MCF 10A (cell line): ENCODE measurements at places on chromosomes 2 and 18.

GRCh38 chr2:160406591-160407392, 86.8 kb downstream of the RBMS1 start:
- H3K36me3 ChIP-seq, result no peaks in the 10 kb centered on the region
- peaks cover 39% of the 10 kb centered on the region for H3K4me1 ChIP-seq
- H3K4me3 ChIP-seq, result peak overlapping the region; percentile 92

DNA sequence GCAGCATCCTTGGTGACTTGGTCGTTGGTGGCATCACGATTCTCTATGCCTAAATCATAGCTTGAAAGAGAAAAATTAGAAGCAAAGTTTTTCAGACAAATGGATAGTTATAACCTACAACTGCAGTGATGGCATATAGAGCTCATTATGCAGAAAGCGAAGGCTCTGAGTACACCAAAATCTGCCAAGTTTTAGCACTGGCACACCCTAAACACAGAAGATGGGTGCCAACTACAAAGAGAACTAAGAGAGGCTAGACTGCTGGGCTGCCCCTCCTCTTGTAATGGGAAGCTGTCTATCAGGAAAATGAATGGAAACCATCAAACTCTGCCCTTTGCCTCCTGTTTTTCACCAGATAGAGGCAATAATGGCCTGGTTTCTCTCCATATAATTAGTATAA, 6.3 kb downstream of the IDH1 start:
- H3K4me3 ChIP-seq, result no peak overlapping the region
- H3K36me3 ChIP-seq, result peaks cover 68% of the 10 kb centered on the region
- H3K4me1 ChIP-seq, result peaks cover 28% of the 10 kb centered on the region
- H3K27ac ChIP-seq, result no peak overlapping the region
- no peak for DNase-seq

GRCh38 chr2:12883906-12884305, 167.2 kb downstream of the TRIB2 start:
- H3K27ac ChIP-seq, result no peak overlapping the region
- no peaks in the 10 kb centered on the region for H3K27me3 ChIP-seq
- no peak for DNase-seq
- no peaks in the 10 kb centered on the region for H3K36me3 ChIP-seq
- H3K4me1 ChIP-seq, result peaks cover 7% of the 10 kb centered on the region

- no peak for DNase-seq
- no peaks in the 10 kb centered on the region for H3K27me3 ChIP-seq
- H3K4me1 ChIP-seq, result no peaks in the 10 kb centered on the region
These were observed 13.7 kb upstream of the OTOF start for GRCh38 chr2:26491563-26492167.

GRCh38 chr2:12168791-12169388, 422.5 kb downstream of the LPIN1 start:
- no peaks in the 10 kb centered on the region for H3K27me3 ChIP-seq
- H3K4me3 ChIP-seq, result no peak overlapping the region
- peak; percentile 3 for DNase-seq

DNA sequence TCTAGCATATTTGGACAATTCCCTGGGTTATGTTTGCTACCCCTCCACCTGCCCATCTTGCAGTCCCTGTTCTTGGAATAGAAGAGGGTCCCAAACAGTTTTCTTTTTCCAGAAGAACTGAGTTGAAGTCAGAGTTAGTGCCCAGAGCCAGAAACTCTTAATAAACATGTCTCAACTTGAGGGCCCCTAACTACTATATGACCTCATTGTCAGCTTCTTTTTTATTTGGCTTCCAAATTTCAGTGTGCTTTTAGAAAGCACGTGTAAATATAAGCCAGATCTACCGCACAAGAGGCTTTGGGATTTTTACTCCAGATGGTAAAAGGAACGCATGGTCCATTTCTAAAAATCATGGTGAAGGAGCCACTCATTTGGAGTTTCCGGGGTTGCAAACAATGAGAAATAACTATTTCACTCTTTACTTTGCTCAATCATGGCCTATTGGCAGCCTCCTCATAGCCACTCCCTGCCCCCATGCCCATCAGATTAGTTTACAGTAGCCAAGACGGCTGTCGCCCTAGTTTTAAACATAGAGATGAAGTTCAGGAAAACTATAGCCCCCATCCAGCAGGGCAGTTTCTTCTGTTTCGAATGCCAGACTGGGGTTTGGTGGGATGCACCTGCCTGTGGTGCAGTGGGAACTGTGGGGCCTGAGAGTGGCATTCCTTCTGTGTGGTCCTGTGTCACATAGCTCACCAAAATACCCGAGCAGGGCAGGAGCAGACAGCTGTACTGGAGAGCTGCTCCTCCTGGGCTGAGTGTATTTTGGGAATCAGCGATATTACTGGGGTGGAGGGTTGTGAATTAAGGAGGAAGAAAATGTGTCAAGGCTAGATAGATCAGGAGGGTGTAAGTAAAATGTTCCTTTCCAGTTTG, 1.7 kb downstream of the MAPRE3 start:
- H3K27ac ChIP-seq, result no peak overlapping the region
- peak; percentile 18 for DNase-seq
- peak overlapping the region; percentile 88 for H3K4me3 ChIP-seq
- peaks cover 22% of the 10 kb centered on the region for H3K27me3 ChIP-seq
- no peaks in the 10 kb centered on the region for H3K36me3 ChIP-seq

DNA sequence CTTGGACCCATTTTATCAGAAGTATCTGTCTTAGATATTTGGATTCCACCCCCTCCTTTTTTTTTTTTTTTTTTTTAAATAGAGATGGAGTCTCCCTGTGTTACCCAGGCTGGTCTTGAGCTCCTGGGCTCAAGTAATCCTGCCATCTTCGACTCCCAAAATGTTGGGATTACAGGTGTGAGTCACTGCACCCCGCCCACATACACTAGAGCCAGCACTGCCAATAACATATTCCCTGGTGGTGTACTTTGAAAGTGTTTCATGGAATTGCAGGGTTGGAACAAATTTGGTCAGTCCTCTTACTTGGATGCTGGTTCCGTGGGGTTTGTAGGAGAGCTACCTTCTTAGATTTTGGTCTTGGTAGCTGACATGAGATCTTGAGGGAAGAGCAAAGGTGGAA, 15.0 kb downstream of the PDCL3 start:
- peaks cover 48% of the 10 kb centered on the region for H3K36me3 ChIP-seq
- H3K4me1 ChIP-seq, result peaks cover 5% of the 10 kb centered on the region
- H3K4me3 ChIP-seq, result no peak overlapping the region

DNA sequence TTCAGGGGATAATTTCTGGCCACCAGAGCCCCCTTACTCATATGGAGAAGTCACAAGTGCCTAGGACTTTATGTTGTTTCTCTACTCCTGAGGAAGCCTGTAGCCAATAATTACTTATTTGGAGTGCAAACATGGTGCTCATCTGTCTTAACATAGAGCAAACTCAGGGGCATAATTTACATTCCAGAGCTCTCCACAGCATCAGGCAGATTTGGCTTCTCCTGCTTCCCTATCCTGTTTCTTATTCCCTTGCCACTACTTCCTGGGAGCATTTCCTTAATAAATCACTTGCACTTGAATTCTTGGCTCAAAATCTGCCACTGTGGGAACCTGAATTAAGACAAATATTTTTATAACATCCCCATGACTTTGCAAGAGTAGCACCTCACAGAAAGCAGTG, 960.9 kb downstream of the SOCS6 start:
- no peak for DNase-seq
- no peaks in the 10 kb centered on the region for H3K36me3 ChIP-seq
- H3K27ac ChIP-seq, result no peak overlapping the region
- no peaks in the 10 kb centered on the region for H3K4me1 ChIP-seq

DNA sequence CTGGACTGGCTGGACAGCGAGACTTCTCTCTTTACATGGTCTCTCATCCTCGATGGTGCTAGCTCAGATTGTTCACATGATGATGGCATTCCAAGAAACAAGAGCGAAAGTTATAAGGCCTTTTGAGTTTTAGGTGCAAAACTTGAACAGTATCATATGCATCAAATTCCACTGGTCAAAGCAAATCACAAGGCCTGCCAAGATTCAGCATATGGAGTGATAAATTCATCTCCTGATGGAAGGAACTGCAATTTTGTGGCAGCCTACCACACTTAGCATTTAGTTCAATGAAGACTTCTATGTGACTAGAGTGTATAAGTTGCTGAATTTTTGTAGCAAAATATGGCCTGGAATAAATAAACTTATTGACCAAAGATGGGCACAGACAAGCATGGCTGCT, 194.0 kb upstream of the EPC2 start:
- H3K27me3 ChIP-seq, result no peaks in the 10 kb centered on the region
- no peak overlapping the region for H3K4me3 ChIP-seq
- no peak overlapping the region for H3K27ac ChIP-seq
- peaks cover 6% of the 10 kb centered on the region for H3K4me1 ChIP-seq
- no peak for DNase-seq

- H3K27me3 ChIP-seq, result no peaks in the 10 kb centered on the region
- H3K4me3 ChIP-seq, result no peak overlapping the region
- peaks cover 38% of the 10 kb centered on the region for H3K36me3 ChIP-seq
- no peak overlapping the region for H3K27ac ChIP-seq
- no peaks in the 10 kb centered on the region for H3K4me1 ChIP-seq
These were observed 70.7 kb downstream of the SPOPL start for GRCh38 chr2:138572318-138572717.

DNA sequence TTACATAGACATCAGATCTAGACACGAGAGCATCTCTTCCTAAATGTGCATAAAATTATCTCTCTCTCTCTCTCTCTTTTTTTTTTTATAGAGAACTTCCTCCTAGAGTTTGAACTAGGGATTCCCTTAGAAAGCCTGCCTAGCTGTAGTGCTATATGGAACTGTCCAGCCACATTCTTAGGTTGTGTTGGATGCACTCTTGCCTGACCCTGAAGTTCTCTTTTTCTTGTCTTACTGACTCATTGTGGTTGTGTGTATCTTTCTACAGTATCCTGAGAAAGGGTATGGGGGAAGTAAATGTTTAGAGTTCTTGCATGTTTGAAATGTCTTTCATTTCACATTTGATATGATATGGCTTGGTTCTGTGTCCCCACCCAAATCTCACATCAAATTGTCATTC, 368.2 kb downstream of the CDH2 start:
- no peak overlapping the region for H3K4me3 ChIP-seq
- no peak for DNase-seq
- H3K36me3 ChIP-seq, result no peaks in the 10 kb centered on the region
- H3K27ac ChIP-seq, result no peak overlapping the region
- H3K27me3 ChIP-seq, result no peaks in the 10 kb centered on the region

GRCh38 chr2:37246205-37246604, 14.7 kb downstream of the NDUFAF7 start:
- H3K4me3 ChIP-seq, result no peak overlapping the region
- H3K4me1 ChIP-seq, result no peaks in the 10 kb centered on the region
- DNase-seq, result no peak

GRCh38 chr2:232526372-232526941, 497 bp downstream of the CHRND start:
- no peak overlapping the region for H3K4me3 ChIP-seq
- DNase-seq, result no peak
- peaks cover 5% of the 10 kb centered on the region for H3K4me1 ChIP-seq
- no peak overlapping the region for H3K27ac ChIP-seq
- H3K36me3 ChIP-seq, result no peaks in the 10 kb centered on the region
- H3K27me3 ChIP-seq, result peaks cover 11% of the 10 kb centered on the region

DNA sequence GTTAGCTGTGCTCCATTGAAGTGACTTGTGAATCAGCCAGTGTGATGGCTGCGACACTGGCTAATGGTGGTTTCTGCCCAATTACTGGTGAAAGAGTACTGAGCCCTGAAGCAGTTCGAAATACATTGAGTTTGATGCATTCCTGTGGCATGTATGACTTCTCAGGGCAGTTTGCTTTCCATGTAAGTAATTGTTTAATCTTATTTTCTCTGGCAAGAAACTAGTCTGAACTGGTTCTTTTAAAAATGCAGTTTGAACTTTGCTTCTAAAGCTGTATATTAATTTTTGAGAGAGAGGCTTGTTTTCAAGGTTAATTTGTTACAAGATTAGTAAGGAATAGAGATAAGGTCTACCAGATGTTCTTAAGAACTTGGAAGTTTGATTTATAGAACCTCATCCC, 46.7 kb downstream of the GLS start:
- no peaks in the 10 kb centered on the region for H3K4me1 ChIP-seq
- H3K36me3 ChIP-seq, result peaks cover 50% of the 10 kb centered on the region
- DNase-seq, result no peak
- H3K4me3 ChIP-seq, result no peak overlapping the region

GRCh38 chr2:27715318-27716210, 51.9 kb downstream of the SLC4A1AP start:
- peak overlapping the region; percentile 85 for H3K27ac ChIP-seq
- H3K4me3 ChIP-seq, result no peak overlapping the region
- no peaks in the 10 kb centered on the region for H3K27me3 ChIP-seq
- H3K36me3 ChIP-seq, result no peaks in the 10 kb centered on the region

DNA sequence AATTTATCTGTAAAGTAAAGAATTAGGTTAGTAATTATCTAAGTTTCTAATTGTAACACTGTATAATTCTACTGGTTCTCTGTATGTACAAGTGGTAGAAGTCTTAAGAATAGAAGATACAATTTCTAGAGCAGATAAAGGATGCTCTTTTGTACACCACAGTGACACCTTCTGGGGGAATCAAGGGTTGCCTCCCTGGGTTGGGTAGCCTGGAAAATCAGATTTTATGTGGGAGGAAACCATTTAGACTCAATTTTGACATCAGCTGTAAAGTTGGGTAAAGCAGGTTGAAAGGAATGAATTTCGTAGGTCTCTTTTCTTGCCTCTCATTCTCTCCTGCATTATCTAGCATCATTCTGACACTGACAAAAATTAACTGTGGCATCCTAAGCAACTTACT, 354.8 kb downstream of the DCC start:
- no peak overlapping the region for H3K4me3 ChIP-seq
- H3K27ac ChIP-seq, result no peak overlapping the region
- no peaks in the 10 kb centered on the region for H3K4me1 ChIP-seq
- no peaks in the 10 kb centered on the region for H3K36me3 ChIP-seq

- DNase-seq, result no peak
- H3K4me3 ChIP-seq, result no peak overlapping the region
- no peak overlapping the region for H3K27ac ChIP-seq
- H3K4me1 ChIP-seq, result no peaks in the 10 kb centered on the region
- no peaks in the 10 kb centered on the region for H3K27me3 ChIP-seq
- no peaks in the 10 kb centered on the region for H3K36me3 ChIP-seq
These were observed 398.5 kb upstream of the NRP2 start for GRCh38 chr2:205283736-205284270.

- no peaks in the 10 kb centered on the region for H3K27me3 ChIP-seq
- H3K4me1 ChIP-seq, result peaks cover 10% of the 10 kb centered on the region
- peak; percentile 24 for DNase-seq
- H3K4me3 ChIP-seq, result no peak overlapping the region
- no peak overlapping the region for H3K27ac ChIP-seq
These were observed 26.6 kb upstream of the SPRED2 start for GRCh38 chr2:65458999-65459398.

- no peak overlapping the region for H3K4me3 ChIP-seq
- H3K27me3 ChIP-seq, result peaks cover 52% of the 10 kb centered on the region
These were observed 32.0 kb upstream of the CDK5R2 start for GRCh38 chr2:218927422-218927821.

GRCh38 chr2:52181080-52181479, 1149.1 kb upstream of the NRXN1 start:
- no peak overlapping the region for H3K4me3 ChIP-seq
- no peaks in the 10 kb centered on the region for H3K4me1 ChIP-seq
- H3K27me3 ChIP-seq, result no peaks in the 10 kb centered on the region
- H3K36me3 ChIP-seq, result no peaks in the 10 kb centered on the region
- H3K27ac ChIP-seq, result no peak overlapping the region
